ENCODE measurements at places on chromosomes 11 and 22.

DNA sequence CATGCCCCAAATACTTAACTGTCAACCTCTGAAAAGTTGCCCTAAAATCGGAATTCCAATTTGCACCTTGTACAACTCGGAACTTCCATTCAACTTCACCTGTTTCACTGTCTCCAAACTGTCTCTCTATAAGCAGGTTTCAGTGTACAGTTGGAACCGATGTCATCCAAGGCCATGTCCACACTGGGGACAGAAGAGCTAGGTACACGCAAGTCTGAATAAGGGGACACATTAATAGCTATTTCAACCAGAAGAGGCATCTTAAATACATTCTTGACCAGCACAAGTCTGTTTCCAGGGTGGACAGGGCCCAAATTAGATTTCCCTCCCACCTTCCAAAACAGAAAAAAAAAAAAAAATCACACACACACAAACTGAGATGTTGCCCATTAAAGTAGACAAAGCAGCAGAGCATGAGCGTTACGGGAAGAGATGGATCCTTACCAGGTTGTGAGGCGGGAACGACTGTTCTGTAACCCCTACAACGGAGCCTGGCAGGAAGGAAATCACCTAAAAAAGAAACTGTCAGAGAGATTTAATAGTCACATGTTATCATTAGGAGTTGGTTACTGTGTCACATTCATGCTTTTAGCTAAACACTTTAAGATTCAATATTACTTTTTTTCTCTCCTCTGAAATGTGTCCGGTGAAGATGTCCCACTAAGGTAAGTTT, 1.7 kb downstream of the CREBZF start:
- H3K27ac ChIP-seq: peak overlapping the region; percentile 98
- H3K36me3 ChIP-seq: peaks cover 20% of the 10 kb centered on the region
- no peak for DNase-seq
- H3K4me3 ChIP-seq: peak overlapping the region; percentile 100
- peaks cover 31% of the 10 kb centered on the region for H3K4me1 ChIP-seq

DNA sequence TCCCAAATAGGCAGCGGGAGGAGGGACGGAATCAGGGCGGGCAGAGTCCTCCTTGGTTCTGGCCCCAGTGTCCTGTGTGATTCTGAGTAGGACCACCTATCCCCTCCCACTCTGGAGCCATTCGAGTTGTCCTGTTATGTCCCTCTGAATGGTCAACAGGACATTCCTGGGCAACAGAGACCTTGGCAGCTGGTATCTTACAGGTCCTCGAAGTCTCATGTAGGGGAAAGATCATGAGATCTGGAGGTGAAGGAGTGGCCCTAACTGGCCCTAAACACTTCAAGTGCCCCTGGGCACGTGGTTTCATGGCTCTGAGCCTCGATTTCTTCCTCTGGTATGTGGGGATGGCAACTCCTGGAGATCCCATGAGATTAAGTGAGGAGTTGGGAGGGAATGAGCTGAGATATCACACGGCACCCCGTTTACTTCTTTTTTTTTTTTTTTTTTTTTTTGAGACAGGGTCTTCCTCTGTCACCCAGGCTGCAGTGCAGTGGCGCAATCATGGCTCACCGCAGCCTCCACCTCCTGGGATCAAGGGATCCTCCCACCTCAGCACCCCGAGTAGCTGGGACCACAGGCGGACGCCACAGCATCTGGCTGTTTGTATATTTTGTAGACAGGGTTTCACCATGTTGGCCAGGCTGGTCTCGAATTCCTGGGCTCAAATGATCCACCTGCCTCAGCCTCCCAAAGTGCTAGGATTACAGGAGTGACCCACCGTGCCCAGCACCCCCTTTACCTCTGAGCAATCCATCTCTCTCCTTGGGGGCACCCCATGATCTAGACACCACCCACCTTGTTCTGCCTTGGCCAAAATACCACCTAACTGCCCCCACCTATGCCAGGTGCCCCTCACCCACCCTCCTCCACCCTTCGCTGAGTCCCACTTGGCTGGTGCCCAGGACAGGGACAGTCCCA, 6.8 kb downstream of the LIF start:
- DNase-seq: no peak
- peaks cover 18% of the 10 kb centered on the region for H3K27me3 ChIP-seq
- H3K36me3 ChIP-seq: no peaks in the 10 kb centered on the region
- no peak overlapping the region for H3K27ac ChIP-seq
- H3K4me1 ChIP-seq: peaks cover 10% of the 10 kb centered on the region

DNA sequence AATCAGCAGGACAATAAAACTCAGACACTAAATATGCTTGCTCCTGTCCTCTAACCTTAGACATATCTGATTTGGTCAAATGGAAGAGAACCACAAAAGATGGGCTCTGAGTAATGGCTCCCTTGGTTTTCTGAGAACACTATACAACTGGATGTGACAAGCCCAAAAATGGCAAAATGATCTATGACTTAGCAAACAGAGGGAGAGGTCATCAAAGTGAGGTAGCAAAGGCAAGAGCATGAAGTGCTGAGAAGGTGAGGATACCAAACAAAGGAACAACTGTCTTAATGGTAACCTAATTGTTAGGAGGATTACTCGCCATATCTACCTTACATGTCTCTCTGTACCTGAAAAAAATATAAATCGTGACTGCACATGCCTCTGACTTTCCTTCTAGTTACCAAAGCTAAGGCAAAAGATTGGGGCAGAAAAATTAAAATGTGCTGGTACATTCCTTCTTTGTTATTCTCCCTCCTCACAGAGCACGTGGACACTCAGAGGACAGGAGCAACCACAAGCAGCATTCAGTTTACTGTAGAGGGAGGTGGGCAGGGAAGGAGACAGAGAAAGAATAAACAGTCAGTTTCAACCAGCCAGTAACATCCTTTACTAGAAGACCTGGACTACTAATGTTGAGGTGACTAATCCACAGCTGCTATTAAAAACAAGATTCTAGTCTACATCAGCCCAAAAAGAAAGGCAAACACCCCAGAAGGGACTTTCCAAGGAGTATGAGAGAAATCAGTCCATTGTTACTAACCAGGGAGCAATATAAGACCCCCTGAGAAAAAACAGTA, 88.8 kb downstream of the AMBRA1 start:
- H3K27ac ChIP-seq: peak overlapping the region; percentile 54
- H3K4me3 ChIP-seq: no peak overlapping the region
- no peak for DNase-seq

DNA sequence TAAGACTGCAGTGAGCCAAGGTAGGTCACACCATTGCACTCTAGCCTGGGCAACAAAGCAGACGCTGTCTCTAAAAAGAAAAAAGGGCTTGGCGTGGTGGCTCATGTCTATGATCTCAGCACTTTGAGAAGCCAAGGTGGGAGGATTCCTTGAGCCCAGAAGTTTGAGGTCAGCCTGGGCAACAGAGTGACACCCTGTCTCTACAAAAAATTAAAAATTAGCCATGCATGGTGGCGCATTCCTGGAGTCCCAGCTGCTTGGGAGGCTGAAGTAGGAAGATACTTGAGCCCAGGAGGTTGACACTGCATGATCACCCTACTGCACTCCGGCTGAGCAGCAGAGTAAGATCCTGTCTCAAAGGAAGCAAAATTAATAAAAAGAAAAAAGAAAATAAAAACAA, 38.9 kb upstream of the RDX start:
- H3K27ac ChIP-seq: no peak overlapping the region
- H3K27me3 ChIP-seq: no peaks in the 10 kb centered on the region
- no peaks in the 10 kb centered on the region for H3K36me3 ChIP-seq
- peaks cover 11% of the 10 kb centered on the region for H3K4me1 ChIP-seq
- DNase-seq: no peak
- no peak overlapping the region for H3K4me3 ChIP-seq

- H3K4me1 ChIP-seq: peaks cover 23% of the 10 kb centered on the region
- peaks cover 21% of the 10 kb centered on the region for H3K27me3 ChIP-seq
- peaks cover 5% of the 10 kb centered on the region for H3K36me3 ChIP-seq
- H3K27ac ChIP-seq: peak within 1 kb of the TSS; percentile 90
- peak within 1 kb of the TSS; percentile 98 for H3K4me3 ChIP-seq
These were observed at the start of gene ZFTA for GRCh38 chr11:63768237-63769041. Gene ZFTA (minus strand): TSS chr11:63768775. CDS start chr11:63768622, 153 bp downstream.

Measured in progenitor cell of endocrine pancreas (in vitro differentiated cells).